ENCODE measurements at places on chromosomes 2 and 18.

GRCh38 chr2:241842620-241843211 lies 16.0 kb downstream of the PDCD1 start:
- peak; percentile 55 for DNase-seq

- DNase-seq = no peak
Observed at GRCh38 chr2:229927817-229928321, 5.6 kb downstream of the FBXO36 start.

- DNase-seq = no peak
Observed at GRCh38 chr2:61623747-61624146, 85.6 kb upstream of the XPO1 start.

- DNase-seq = no peak
Observed at GRCh38 chr2:189602233-189602632, 21.6 kb upstream of the SLC40A1 start.

DNA sequence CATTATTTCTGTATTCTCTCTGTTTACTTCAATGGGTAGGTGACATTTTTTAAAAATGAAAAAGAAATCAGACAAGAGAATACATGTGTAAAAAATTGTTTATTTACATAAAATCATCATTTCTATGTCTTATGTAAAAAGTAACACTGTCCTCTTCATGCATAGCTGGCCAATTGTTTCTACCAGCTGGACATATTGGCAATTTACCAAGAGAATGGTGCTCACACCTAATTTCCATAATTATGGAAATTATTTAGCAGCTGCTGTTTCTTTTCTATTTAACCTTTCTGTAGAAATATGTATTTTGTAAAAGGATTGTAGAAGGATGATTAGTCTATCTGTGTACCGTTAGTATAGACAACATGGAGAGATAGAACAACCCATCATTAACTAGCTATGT lies 791.9 kb downstream of the TRIB2 start:
- DNase-seq = no peak

DNA sequence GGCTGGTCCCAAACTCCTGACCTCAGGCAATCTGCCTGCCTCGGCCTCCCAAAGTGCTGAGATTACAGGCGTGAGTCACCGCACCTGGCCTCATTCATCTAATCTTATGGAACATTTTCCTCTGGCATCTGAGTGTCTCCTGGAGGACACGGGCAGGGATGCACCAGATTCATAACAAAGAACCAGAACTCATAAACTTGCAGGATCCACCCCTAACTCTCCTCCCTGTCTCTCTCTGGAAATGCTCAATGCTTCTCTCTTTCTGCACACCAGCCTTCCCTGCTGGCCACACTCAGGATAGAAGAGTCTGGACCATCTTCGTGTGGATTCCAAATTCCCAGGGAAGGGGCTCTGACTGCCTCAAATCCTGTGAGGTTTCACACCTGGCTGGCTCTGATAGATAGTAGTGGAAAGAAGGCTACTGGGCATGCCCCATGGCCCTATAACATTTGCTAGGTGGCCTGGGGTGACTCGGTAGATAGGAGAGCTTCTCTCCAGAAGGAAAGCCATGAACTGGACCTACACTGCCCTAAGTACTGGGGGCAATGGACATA lies 483.2 kb upstream of the GYPC start:
- no peak for DNase-seq
